ENCODE measurements at places on chromosomes 3 and 15.

DNA sequence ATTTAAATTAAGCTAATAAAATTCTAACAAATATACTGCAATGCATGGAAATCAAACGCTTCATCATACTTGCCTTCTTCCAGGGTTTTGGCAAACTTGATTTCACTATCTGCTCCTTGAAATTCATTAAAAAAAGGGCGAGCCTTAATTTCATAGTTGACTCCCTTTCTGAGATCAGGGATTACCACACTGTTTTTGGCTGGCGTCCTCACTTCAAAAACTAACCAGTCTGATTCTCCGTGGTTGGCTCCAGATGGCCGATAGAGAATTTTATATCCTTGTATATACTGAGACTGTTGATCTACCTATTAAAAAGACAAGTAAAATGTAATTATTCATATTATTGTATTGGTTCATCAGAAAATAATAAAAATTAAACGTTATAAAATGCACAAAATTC, 1106.8 kb downstream of the ROBO1 start:
- no peak for DNase-seq

- no peak for DNase-seq
Observed at GRCh38 chr3:194286375-194287146, 64.6 kb downstream of the CPN2 start.

- DNase-seq = no peak
Observed at GRCh38 chr3:10320320-10320677, 613 bp downstream of the SEC13 start.

DNA sequence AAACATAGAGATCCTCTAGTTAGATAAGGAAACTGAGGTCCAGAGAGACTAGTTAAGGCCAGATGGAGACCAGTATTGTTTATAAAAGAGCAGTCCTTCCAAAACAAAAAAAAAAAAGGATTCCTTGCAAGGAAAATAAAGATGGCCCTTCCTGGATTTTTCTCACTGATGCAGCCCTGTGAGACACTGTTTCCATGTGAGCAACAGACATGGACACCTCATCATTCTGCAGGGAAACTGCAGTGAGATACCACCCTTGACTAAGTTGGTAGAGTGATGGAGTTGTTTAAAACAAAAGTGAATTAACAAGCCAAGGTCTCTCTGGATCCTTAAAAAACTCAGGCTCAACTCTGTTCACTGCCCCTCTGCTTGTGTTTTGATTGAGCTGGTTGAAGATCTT, 65.6 kb upstream of the MYZAP start:
- DNase-seq = no peak

DNA sequence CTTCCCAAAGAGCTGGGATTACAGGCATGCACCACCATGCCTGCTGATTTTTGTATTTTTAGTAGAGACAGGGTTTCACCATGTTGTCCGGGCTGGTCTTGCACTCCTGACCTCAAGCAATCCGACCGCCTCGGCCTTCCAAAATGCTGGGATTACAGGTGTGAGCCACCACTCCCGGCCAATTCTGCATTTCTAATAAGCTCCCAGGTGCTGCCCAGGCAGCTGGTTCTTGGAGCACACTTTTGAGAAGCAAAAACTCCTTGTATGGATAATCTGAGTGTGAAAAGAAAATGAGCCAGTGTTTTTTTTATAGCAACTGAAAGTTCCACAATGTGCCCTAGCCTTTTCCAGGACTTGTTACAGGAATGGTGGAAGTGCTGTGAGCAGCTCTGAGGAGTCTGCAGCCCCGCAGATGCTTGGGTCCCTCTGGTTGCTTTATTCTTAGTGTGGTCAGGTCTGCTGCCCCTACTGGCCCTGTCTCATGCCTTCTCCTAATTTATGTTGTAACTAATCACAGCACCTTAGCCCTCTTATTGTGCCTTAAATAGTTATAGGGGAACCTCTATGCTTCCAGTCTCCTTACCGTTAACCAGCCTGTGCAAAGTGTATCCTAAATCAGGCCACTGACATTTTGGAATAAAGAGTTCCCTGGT, 13.5 kb upstream of the KCNAB1 start:
- DNase-seq = no peak

GRCh38 chr3:56322862-56323261, 145.4 kb downstream of the ERC2 start:
- no peak for DNase-seq

DNA sequence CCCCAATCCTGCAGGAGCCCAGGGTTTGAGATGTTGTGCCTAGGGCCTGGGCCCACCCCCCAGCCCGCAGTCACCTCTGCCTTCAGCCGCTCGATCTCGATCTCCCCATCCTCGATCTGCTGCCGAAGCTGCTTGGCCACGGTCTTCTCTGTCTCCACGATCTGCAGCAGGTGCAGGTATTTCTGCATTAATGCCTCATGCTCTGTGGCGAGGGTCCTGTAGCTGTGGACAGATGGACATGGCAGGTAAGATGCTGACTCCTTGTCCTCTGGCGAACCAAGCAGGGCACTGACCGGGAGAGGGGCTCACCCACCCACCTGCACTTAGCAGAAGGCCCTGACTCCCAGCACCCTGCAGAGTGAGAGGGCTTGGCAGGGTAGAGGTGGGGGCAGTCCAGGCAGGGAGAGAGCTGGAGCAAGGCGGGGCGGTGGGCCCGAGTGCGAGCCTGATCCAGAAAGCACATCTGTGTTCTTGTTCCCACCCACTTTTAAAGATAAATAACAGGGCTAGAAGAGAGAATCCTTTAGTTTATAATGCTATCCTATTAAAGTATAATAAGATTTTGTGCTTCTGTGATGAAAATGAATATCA, 32.2 kb downstream of the RASGRF1 start:
- DNase-seq = no peak

DNA sequence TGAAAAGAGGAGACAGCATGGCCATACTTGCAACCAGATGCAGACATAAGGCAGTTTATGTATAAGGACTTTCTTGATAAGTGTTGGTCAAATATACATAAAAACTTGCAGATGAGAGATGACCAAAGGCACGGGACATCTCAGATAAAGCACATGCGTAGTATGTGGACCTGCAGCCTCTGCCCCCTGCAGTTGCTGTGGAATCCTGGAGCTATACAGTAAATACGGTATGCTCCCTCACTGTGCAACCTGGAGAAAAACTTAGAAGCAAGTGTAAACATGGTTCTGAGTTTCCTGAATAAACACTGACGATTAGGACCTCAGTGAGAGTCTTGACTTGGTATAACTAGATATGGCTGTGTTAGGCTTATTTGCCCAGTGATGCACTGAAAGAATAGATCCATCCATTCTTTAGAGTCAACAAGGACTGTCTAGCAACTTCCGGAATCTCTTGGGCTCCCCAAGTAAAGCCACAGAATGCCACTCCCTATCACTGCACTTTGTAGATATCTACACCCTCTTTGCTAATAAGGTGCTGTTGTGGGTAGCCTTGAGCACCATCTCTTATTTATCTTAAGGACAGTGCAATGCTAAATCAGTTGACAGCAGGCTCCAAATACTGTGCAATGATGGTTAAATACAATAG, 40.2 kb downstream of the GJD2 start:
- no peak for DNase-seq

GRCh38 chr3:158950178-158950901, 148.5 kb downstream of the MFSD1 start:
- DNase-seq = no peak

GRCh38 chr3:105996781-105997180, 128.0 kb upstream of the CBLB start:
- DNase-seq = no peak

GRCh38 chr3:55484191-55484689, 2.9 kb downstream of the WNT5A start:
- DNase-seq = no peak

GRCh38 chr3:60250810-60251209, 1000.4 kb downstream of the FHIT start:
- DNase-seq = no peak

DNA sequence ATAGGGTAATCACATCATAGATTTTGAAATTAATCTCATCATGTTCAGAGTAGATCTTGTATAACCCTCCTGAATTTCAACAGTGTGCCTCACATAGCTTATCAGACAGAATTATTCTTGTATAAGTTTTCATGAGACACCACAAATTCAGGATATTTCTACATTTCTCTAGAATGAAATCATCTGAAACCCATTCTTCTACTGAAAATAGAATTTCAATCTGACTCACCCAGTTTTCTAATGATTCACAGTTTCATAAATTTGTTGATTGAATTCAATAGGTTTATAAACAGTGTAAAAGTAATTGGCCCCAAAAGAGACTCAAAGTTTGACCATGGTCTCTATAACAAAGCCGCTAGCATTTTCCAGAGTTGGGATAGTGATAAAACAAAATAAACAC, 1082.6 kb upstream of the EPHA6 start:
- no peak for DNase-seq

DNA sequence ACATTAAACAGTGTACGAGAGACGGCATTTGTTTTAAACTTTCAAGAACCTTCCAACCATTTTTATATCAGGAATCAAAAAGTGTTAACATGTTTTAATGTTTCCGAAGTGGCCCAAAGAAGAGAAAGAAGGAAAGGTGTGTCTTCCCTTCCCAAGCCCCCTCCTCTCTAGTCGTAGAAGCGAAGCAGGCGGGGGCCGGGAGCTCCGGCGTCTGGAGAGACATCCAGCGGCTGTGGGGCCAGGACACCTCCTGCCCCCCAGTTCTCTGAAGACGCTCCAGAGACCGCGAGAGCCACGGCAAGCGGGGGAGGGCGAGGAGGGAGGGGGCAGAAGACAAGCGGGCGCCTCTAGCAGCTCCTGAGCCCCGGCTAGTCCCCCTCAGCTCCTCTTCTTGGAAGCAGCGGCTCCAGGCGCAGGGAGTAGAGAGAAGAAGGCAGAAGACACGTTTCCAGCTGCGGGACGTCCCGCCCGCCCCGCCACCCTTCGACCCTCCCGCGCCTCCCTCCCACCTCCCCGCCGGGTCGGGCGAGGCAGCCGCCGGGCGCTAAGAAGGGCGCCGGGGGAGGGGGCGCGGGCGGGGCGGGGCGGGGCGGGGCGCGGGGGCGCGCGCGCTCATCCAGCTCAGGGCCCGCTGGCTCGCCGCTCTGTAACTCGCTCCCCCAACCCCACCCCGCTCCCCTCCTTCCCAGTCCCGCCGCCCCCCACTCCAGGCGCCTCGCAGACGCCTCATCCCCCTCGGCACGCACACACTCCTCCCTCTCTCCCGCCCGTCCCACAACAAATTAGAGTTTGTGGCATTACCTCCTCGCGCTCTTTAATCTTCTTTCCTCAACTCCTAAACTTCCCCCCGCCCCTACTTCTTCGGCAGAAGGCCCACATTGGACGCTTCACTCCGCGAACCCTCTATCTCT, at the start of gene ZBTB20:
Gene ZBTB20 (minus strand): TSS at position 871 of the 911 bp plus-strand sequence.
- DNase-seq = peak; percentile 22

- peak; percentile 49 for DNase-seq
Observed at GRCh38 chr3:43155464-43156121, 49.7 kb upstream of the POMGNT2 start.

GRCh38 chr3:105359098-105359762, 7.5 kb upstream of the ALCAM start:
- no peak for DNase-seq

GRCh38 chr3:30011237-30011803, 595.1 kb upstream of the TGFBR2 start:
- DNase-seq = no peak

DNA sequence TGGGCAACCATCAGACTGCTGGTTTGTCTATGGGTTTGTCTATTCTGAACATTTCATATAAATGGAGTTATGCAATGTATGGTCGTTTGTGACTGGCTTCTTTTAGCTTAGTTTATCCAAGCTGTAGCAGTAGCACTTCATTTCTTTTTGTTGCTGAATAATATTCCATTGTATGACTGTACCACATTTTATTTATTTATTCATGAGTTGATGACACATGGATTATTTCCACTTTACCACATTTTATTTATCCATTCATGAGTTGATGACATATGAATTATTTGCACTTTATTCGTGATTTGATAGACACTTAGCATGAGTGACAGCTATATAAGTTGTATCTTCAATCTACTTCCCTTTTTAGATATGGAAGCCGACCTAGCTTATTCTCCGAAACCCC, 70.0 kb downstream of the IQGAP1 start:
- DNase-seq = no peak

DNA sequence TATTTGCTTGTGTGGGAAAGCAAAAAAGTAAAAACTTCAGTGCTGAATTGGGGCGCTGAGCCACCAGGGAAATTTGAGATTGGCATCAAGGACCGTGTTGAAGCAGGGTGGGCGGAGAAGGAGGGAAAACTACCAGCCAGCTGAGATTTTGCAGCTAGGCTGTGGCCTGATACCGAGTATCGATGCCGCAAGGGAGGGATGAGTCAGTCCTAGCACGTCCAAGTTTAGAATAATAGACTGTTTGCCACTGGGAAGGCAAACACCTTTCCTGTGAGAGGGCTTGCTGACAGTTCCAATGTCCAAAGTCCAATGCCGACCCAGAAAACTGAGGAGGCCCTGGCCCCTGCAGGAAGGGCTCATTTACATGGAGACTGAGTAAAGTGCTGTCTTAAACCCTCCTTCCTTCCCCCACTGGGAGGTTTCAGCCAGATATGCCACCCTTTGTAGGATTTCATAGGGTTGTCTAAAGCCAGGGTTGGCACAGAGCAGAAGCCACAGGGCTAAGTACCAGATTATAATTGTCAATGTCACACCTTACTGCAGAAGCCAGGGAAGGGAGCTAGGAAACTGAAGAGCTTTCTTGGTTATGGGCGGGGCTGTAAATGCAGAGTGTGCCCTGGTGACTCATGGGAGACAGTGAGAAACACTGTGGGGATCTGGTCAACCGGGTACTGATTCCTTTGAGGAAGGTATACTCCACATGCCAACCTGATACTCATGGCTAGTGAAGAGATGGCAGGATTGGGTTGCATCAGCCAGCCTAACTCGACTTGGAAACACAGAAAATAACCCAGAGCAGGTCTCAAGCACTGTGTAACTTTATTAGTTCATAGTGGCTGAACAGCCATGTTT, 28.4 kb upstream of the PIK3CB start:
- no peak for DNase-seq

DNA sequence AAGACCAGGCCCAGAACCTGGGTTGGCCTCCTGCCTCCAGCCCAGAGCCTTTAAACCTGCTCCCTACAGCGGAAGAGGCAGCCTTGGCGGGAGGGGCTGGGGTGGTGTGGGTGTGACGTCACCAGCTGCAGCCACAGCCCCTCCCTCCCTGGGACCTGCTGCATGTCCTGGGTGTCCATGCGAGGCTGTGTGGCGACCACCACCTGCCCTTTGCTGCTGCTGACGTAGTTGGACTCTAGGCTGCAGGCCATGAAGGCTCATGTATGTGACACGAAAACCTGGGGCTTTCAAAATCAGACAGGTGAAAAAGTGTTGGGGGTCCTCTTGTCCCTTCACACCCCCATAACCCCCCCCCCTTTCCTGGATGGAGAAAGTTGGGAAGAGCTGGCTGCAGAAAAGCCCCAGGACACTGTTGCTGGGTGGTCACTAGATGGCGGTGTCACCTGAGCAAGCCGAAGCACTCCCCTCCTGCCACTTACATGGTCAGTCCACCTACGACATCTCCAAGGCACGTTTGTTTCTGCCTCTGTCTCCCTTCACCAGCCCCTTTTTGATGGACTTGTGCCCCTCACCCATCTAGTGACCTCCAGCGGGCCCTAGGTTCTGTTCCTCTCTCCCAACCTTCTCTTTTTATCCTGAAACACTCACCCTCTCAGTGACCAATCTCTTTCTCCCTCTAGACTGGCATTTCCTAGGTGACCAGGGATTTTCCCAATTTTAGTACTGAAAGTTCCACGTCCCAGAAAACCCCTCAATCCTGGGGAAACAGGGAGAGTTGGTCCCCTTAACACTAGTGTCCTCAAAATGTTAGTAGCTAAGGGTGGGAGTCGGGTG, 35.2 kb downstream of the SLC6A20 start:
- DNase-seq = peak; percentile 1
